ENCODE measurements at places on chromosomes 1 and 21.

- peak; percentile 8 for DNase-seq
Measured at GRCh38 chr1:8815582-8816151, 1.8 kb downstream of the RERE start.

DNA sequence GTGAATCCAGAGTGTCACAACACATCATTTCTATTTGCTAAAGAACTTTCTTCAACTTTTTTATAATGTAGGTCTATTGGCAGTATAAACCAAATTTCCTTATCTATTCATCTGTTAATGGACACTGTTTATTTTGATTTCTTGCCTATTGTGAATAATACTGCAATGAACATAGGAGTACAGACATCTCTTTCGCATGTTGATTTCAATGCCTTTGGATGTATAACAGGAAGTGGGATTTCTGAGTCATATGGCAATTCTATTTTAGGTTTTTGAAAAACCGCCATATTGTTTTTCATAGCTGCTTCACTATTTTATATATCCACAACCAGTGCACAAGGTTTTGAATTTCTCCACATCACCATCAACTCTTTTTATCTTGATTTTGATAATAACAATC is 198.7 kb downstream of the KCNT2 start:
- no peak for DNase-seq

DNA sequence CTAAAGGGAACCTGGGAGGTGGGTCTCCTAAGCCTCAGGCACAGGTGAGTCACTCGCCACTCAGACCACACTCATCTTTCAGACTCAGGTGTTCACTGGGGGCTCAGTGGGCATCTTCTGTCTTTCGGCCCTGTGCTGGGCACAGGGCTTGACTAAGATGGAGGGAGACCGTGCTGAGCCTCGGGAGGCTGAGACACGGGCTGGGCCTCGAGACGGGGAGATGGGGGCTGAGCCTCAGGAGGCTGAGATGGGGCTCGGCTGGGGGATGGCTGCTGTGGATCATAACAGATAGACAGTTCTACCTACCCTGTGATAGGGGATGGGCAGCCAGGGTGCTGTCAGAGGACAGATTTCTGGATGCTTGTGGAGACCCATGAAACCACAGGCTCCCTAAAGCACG is 15.5 kb upstream of the IFNLR1 start:
- no peak for DNase-seq

DNA sequence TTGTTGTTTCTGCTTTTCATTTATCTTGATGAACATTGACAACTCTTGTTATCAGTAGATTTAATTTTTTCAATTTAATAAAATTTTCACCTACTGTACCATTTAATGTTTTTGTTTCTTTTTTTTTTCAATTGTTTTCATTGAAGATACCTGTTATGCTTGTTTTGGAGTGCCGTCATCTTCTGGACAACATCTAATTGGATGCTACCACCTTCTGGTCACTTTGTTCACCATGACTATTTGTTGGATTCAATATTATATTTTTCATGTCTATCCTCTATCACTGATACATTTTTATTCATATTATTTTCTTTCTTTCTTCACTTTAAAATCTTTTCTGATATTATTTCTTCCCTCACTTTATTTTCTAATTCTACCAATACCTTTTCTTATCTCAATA is 14.0 kb downstream of the KRTAP21-2 start:
- DNase-seq = no peak

GRCh38 chr1:90826834-90827233 is 109.7 kb upstream of the BARHL2 start:
- no peak for DNase-seq

DNA sequence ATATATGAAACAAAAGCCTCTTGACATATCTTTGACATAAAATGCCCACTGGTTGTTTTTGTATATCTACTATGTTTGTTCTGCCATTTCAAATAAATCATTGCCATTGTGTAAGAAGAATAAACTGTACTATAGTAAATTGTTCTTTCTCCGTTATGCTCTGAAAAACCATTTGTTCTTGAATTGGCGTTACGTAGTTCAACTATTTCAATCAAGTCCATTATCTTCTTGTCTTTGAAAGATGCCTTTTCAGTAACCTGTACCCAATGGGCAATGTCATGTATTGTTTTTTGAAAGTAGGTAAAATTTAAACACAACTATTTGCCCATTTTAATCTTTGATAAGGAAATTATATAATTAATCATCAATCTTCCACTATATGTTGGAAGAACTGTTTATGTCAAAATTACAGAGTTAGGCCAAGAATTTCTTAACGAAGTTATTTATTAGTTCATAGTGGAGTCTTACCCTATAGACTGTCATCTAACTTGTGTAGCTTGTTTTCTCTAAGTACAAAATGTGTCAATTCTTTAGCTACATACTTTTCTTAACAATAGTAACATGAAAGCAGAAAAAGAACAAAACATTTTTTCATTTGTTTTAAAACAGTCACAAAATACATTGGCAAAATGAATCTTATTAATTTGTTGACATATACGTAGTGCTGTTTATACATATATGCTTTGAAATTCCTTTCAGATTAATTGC is 294.8 kb downstream of the PTPRC start:
- DNase-seq = no peak

- DNase-seq = no peak
Measured at GRCh38 chr1:23500466-23500865, 16.5 kb upstream of the ASAP3 start.

DNA sequence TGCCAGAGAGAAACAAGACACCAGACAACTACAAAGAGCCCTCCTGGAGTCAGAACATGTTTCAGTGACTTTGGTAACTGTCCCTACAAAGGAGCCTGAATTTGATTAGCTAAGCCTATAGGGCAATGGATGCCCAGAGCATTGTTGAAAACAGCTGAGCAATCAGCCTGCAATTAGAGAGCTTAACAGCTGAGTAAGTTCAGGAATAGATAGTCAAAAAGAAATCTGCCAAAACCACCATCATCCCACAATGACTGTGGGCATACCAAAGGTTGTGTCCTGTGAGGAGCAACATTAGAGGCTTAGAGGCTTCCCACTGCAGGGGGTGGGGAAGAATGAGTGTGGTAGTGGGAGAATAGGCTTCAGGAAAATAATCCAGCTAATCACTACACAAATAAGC is 32.1 kb downstream of the SH3BP5L start:
- DNase-seq = no peak

DNA sequence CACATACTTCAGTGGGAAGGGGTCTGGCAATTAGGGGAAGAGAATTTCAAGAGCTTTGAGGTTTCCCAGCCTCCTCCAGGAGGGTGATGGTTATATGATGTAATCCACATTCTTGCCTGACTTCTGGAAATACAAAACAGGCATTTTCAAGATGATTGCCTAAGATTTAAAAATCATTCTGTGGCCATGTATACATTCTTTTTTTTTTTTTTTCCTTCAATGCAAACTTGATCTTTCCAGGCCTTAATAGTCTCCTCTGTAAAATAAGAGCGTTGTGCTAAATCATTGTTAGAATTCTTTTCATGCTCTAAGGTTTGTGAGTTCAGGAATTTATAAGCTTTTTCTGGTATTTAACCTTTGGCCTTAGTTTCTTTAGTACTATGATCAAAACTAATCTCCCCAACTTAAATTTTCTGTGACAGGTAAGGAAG is 192.3 kb upstream of the HMCN1 start:
- DNase-seq = no peak

- peak; percentile 20 for DNase-seq
Measured at GRCh38 chr1:39081271-39082009, 55.3 kb downstream of the NDUFS5 start.

DNA sequence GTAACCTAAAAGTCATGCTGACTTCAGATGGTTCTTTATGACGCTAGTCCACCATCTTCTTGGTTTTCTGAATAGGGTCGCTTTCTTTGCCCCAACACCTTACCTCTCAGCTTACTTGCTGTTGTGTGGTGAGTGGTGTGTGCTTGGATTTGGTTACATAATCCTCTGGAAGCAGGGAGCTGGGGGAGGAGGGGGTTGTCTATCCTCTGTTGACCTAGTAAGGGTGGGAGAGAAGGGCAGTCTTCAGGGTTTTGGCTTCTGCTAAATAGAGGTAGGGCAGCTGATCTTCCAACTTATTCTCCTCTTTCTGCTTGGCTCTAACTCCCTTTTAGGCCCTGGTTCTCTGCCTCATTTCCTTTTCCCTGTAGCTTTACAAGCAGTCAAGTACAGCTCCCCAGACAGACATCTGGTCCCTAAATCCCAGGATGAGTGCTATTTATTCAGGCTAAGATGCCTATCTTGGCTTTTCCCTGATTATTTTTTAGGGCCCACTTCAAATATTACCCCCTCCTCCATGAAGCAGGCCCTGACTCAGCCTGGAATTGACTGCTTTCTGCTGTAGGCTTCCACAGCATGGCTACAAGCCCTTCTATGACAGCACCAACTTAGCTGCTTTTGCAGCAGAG is 6.4 kb upstream of the REN start:
- no peak for DNase-seq

- DNase-seq = no peak
Measured at GRCh38 chr1:22229379-22229778, 86.5 kb upstream of the WNT4 start.

DNA sequence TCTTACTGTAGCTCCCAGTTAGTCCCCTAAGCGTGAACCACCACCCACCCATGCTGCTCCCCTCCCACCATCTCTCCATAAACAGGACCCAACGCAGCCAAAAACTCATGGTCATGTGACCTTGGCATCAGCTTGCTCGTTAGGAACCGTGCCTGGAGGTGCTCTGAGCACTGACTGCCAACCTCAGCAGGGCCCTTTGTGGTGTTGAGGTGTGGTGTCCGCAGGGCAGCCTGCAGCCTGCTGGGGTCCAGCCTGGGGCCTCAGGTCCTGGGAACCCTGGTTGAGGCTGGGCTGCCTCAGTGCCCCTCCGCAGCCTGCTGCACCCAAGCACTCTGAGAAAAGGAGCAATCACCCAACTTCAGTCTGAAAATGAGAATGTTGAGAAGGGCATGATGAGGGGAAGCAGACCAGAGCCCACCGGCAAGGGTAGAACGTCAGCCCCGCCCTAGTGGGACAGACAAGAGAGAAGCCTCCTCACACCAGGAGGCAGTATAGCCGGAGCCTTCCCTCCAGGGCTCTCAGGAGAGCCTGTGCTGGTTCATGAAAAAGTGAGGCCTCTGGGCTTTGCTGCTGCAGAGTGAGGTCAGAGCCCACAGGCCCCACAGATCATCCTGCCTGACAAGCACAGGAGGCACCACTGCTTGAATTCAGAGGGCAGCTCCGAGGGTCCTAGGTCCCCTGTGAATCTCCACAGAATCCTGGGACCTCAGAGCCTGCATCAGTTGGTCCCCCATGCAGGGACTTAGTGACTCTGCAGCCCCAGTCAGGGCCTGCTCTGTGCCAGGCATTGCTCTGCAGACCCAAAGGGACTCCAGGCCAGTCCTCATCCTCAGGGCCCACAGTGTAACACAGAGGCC is 4.9 kb upstream of the COL6A2 start:
- no peak for DNase-seq

- DNase-seq = no peak
Measured at GRCh38 chr1:203225071-203225470, 4.4 kb downstream of the CHIT1 start.

- DNase-seq = peak; percentile 82
Measured at GRCh38 chr1:88892357-88892877, 1.1 kb upstream of the GTF2B start.

GRCh38 chr1:155729031-155729898 is 40.4 kb downstream of the DAP3 start:
- peak; percentile 14 for DNase-seq

DNA sequence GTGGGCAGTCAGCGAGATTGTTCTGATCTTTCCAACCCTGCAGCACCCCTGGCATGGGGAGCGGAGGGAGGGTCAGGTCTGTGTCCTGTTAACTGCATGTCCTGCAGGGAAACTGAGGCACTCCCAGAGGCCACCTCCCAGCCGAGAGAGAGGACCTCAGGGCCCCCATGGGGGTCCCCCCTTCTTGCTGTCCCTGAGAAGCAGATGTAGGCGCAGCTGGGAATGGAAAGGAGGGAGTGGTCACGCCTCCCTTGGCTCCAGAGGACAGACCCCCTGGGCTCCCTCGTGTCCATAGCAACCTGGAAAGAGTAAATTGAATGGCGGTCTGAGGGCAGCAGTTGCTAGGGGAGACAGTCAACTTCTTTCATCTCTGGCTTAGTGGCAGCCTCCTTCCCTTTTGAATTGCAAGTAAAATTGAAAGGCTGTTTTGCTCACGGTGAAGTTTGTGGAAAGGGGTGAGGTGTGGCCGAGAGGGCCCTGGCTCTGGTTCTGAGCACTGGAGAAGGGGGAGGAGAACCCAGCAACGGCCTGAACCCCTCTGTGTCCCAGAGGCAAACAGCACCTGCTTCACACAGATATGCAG is 4.9 kb downstream of the CROCC start:
- DNase-seq = no peak

- DNase-seq = no peak
Measured at GRCh38 chr1:230291731-230292620, 134.2 kb downstream of the PGBD5 start.

DNA sequence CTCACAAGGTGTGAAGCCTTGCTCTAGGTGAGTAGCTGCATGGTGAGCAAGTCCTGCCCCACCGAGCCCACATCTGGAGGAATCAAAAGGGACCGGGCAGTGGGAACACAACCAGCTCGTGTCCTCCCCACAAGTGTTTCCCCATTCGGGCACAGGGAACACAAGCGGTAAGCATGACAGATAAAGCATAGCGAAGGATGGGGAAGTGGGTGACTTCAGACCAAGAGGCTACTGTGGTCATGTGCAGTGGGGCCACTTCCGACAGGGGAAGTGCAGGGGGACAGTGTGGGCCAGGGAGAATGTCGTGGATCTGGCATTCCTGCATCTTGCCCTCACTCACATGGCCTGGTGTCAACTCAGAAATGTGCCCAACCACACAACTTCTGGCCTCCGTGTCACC is 306.2 kb downstream of the FAM72C start:
- DNase-seq = no peak

- DNase-seq = no peak
Measured at GRCh38 chr1:48967318-48967717, 190.6 kb upstream of the BEND5 start.

- DNase-seq = no peak
Measured at GRCh38 chr1:193308438-193308837, 122.0 kb upstream of the B3GALT2 start.

DNA sequence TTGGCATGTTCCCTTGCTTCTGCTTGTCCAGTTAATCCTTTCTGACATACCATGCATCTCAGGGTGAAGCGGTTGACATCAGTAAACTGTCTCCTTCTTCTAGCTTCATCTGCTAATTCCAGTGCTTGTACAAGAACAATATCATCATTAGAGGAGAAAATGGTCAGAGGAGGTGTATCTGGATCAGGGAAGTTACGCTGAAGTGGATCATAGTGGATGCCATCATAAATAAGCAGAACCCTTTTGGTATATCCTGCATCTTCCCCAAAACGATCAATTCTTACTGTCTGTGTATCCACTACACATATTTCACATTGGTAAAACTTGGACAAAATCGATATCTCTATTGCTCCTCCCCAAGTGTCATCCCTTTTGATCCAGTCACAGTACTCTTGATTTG is 2.0 kb downstream of the YOD1 start:
- no peak for DNase-seq

DNA sequence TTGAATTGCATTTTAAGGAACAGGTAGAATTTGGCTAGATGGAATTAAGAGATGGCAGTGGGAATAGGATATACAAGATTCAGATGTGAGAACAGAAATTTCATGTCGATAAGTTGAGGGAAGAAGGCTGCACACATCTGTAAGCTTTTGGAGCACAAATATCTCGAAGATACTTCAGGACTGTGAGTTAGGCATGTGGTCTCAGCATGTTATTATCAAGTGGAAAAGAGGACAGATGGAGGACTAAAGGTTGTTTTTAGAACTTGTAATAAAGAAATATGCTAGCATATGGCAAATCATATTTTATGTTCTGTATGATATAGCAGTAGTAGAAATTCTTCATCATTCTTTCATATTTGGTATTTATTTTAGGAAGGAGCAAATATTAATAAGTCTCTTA is 61.5 kb downstream of the KIF1B start:
- no peak for DNase-seq

GRCh38 chr1:35340519-35340918 is 72.0 kb downstream of the ZMYM4 start:
- DNase-seq = no peak
